ENCODE measurements at places on chromosomes 7 and 10.

DNA sequence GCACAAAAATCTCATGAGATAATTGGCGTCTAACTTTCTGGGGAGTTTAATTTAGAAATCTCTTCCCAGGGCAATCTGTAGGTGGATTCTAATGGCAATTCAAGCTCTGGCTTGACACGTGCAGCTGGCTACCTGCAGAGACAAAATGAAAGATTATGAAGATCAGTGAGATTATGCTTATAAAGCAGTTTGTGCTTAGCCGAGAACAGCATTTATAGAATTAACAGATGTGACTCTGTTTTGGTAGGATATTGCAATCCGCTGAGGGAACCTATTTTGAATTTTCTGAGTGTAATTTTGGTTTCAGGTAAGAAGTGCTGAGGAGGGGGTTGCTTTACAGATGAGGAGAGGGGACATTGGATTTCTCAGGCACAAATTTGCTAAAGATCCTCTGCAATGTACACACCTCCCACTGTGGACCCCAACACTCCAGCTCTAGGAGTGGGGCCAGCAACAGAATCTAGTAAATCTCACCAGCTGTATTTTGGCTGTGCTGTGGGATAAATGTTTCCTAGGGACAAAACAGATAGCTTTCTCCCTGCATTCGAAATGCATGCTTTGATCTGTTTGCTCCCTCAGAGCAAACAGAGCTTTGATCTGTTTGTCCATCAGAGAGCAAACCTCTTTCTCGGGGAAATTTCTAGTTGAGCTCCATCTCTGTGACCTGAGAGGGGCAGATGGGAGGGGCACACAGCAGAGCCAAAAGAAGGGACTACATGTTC, 7.4 kb downstream of the GJD4 start:
- no peak for DNase-seq

DNA sequence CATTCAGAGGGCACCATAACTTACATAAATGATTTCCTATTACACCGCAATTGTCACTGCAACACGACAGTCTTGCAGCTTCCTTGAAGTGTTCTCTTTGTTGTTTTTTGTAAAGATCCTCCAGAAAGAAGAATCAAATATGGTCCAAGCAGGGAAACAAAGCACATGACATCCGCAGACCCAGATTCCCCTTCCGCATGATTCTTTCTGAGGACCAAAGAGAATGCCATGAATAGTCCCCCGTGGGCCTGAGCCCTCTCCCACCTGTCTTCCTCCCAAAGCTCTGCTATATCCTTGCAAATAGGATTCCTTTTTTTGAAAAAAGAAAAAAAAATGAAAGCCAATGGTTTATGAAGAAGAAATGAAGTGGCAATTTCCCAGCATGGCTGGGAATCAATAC, 10.8 kb downstream of the PLXNA4 start:
- no peak for DNase-seq

DNA sequence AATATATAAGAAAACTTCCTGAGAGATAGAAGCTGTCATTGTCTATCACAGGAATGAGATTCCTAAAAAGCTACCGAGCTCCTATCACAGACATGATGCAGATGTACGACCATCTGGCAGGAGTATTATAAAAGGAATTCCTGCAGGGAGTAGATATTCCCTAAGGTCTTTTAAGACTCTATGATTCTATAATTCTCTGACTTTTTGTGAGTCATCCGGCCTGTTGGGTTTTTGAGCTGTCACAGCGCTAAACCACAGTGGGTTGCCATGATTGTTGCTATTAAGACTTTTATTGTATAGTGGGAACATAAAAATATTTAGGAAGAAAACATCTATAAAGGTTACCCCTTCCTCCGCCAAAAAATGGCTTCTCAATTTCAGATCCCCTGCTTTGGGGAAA, 223.4 kb downstream of the BMPER start:
- no peak for DNase-seq

DNA sequence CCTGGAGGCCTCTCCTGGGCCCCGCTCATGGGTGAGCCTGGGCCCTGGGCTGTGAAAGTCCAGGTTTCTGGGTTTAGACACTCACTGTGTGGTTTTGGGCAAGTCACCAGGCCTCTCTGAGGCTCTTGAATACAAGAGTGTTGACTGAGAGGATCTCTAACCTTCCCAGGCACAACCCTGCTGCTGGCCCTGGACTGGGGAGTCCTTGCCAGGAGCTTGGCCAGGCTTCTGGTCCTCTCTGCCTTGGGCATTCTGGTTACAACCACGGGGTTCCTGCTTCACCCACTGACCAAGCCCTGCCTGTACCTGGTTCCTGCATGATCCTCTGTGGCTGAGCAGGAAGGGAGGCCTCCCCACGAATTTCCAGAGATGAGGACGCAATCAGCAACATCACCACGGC, 63.6 kb upstream of the COL13A1 start:
- DNase-seq: no peak

DNA sequence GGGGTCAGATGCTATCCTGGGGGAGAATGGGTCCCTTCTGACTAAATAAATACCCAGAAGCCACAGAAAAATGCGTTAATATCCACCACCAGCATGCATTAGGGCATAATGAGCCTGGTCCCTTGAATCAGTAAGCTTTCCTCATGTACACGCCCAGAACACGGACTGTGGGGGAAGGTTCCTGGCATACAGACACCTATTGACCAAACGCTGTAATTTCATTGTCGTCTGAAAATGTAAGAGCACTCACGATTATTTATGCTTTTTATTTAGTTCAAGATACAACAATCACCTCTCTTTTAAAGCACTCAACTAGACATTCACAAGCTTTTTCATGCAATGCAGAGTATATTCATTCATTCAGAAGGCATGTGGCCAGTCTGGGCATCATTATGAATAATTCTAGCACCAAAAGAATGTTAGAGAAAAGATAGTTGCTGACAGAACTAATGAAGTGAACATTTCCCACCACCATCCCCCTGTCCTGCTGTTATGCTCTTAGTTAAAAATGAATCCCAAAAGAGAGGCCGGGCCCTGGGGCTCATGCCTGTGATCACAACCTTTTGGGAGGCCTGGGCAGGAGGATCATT, 101.0 kb downstream of the SVIL start:
- no peak for DNase-seq

DNA sequence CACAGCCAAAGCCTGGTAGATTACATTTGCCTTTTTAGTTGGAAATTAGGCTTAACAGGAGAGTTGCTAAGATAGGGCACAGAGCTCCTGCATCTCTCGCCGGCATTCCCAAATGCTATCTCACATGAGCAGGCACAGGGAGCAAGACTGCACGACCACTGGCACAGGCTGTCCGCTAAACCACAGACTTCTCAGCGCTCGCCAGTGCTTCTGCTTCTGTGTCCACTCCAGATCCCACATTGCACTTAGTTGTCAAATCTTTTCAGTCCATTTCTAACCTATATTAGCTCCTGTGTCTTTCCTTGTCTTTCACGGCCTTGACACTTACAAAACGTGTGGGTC, 138.9 kb downstream of the EGFR start:
- DNase-seq: no peak

DNA sequence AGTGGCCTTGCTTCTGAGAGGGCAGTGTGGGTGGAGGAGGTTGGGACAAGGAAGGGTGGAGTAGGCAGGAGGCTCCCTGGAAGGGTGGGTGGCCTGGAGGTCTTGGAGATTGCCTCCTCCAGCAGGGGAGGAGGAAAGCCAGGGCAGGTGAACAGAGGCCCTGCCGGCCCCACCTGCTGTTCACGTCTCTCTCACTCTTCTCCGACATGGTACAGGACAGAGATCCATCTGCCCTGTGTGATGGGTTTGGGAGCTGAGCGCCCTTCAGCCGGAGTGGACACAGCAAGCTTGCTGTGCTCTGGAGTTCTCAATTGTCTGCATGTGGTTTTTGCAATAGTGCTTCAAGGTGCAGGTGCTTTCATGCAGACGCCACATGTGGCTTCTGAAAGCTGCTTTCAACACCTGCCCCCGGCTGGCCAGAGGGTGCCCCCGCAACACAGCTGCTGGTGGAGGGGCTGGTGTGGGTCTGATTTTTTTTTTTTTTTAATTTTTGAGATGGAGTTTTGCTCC, 82.8 kb upstream of the GNA12 start:
- DNase-seq: no peak

DNA sequence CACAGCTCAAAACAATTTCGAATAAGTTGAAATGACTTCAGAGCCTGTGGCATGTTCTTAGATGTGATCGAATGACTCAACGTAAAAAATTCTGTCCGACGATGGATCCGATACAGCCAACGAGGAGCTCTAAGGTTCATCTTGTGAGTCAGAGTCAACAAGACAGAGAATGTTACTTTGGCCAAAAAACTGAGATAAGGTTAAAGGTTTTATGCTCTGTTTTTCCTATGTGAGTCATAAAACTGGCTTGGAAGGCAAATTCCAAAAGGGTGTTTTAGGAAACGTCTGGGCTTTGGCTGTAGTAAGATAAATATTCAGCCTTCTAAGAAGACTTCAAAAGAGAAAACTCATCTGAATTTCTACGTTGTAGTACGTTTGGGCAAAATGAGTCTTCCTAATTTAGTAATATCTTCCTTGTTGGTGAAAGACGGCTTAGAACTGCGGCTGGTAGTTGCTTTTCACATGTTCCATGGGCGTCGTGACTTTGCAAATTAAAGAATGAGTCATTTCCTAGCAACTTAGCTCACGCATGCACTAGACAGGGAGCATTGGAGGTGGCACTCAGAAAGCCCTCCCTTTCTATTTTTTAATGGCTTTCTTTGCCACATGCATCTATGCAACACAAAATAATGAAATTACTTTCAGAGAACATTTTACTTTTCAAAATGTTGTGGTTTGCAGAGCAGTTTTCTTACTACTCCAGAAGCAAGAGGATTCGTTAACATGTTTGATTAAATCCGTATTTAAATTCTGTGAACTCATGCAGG, 28.2 kb downstream of the PFKP start:
- peak; percentile 89 for DNase-seq

- DNase-seq: no peak
Measured at GRCh38 chr10:22016046-22016705, 12.6 kb upstream of the DNAJC1 start.

GRCh38 chr7:105673367-105674084, 92.2 kb upstream of the EFCAB10 start:
- DNase-seq: no peak

- DNase-seq: no peak
Measured at GRCh38 chr7:972676-973309, 2.6 kb downstream of the COX19 start.

GRCh38 chr10:101952191-101952590, 103.8 kb downstream of the ARMH3 start:
- DNase-seq: no peak

- DNase-seq: no peak
Measured at GRCh38 chr7:152756116-152756515, 3.4 kb upstream of the ACTR3B start.

DNA sequence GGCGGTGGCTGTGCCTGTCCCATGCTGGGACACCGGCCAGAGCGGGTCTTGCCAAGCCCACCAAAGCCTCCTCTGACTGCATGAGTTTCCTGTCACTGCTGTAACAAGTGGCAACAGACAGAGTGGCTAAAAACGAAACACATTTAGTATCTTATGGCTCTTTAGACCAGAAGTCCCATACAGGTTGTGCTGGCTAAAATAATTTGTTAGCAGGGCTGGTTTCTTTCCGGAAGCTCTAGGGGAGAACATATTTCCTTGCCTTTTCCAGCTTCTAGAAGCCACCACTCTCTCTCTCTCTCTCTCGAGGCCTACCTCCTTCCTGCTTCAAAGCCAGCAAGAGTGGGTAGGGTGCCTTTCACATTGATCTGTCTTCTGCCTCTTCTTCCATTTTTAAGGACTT, 171.6 kb upstream of the PLPP4 start:
- DNase-seq: no peak

DNA sequence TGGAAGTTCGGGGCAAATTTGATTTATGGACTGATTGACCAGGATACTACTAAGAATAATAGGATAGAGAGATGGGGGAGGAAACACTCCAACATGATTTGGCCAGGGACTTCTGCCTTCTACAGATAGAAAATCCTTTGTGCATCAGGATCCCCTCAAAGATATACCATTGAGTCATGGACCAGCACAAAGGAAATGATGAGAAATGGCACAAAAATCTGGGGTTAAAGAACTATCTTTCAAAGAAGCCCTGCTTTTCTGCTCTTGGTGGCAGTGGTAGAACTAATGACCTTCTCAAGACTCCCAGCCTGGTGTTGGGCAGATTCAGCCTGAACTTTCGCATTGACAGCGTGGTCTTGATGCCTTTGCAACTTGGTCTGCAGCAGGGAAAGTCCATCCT, 27.6 kb upstream of the LAMB1 start:
- DNase-seq: no peak

DNA sequence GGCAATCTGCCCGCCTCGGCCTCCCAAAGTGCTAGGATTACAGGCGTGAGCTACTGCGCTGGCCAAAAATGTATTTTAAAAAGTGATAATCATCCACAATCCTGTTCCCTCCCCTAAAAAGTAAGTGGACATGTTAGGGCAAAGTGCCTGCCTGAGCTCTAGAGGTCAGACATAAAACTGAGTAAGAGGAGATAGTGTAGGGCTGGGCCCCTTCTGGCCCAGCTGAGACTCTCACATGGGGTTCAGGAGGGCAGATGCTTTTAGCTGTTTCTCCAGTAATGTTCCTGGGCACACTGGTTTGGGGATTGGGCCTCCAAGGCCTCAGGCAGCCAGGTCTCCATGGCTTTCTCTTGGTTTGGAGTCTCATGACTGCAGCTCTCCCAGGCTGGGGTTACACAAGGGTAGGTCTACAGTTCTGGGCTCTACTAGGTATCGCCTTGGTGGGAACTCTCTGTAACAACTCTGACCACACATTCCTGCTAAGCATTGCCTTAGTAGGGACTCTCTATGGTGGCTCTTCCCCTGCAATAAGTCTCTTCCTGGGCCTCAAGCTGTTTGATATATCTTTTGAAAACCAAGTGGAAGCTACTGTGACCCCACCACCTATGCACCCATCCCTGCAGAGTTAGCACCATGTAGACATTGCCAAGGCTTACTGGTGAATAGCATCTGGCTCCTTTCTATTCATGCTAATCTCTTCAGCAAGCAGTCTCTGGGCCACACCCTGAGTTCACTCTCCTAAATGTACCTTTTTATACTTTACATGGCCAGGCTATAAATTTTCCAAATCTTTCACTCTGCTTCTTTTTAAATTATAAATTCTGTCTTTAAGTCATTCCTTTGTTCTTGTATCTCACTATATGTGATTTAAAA, 6.9 kb upstream of the NUDCD3 start:
- DNase-seq: no peak

Measured in MV-4-11 (cell line).